ENCODE measurements at places on chromosomes 3 and 15. TPM values are rescaled to one million over a fixed set of nuclear protein-coding genes. Genes with fewer than 3 reads are reported as not detected.

DNA sequence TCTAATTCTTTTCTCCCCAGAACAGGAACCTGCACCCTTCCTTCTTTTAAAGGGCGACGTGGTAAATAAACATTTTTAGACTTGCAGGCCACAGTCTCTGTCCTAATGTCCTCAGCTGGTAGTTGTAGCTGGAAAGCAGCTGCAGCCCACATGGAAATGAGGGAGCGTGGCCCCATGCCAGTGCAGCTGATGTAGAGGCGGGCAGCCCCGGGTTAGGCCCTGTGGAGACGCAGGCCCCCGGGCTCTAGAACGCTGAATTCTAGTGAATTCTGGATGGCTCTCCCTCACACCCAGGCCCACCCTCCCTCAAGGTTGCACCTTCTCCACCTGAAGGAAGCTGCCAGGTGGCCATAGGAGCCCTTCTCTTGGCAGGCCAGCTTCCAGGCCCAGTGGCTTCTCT lies 52.3 kb downstream of the PGPEP1L start:
- H3K4me1 ChIP-seq: peaks cover 20% of the 10 kb centered on the region
- no peak overlapping the region for H3K4me3 ChIP-seq
- no peaks in the 10 kb centered on the region for H3K27me3 ChIP-seq
- H3K36me3 ChIP-seq: peaks cover 15% of the 10 kb centered on the region
- no peak for DNase-seq

GRCh38 chr3:27380433-27381357 lies 11.5 kb upstream of the NEK10 start:
- no peak overlapping the region for H3K4me3 ChIP-seq
- DNase-seq: no peak
- H3K27ac ChIP-seq: no peak overlapping the region
- no peaks in the 10 kb centered on the region for H3K4me1 ChIP-seq
- H3K36me3 ChIP-seq: peaks cover 17% of the 10 kb centered on the region

DNA sequence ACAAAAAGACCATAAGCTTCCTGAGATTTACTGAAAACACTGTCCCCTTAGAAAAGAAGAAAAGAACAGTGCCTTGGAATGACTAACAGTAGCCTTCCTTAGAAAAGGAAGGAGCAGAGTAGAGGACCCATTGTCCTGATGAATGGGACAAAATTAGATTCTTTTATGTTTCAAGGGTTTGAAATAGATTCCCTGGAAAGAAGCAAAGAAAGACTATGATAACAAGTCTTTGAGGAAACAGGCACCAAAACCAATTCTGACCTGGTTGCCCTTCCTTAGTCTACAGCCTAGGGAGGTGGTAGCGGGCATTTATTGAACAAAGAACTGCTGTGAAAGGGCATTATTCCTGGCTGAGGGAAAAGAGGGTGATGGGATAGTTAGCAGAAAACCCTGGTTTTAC lies 1024.8 kb downstream of the TBL1XR1 start:
- H3K27me3 ChIP-seq: no peaks in the 10 kb centered on the region
- H3K4me1 ChIP-seq: no peaks in the 10 kb centered on the region
- H3K4me3 ChIP-seq: no peak overlapping the region
- no peak overlapping the region for H3K27ac ChIP-seq
- no peak for DNase-seq
- no peaks in the 10 kb centered on the region for H3K36me3 ChIP-seq

- peaks cover 24% of the 10 kb centered on the region for H3K27me3 ChIP-seq
- H3K4me1 ChIP-seq: no peaks in the 10 kb centered on the region
- DNase-seq: no peak
- no peaks in the 10 kb centered on the region for H3K36me3 ChIP-seq
Observed at GRCh38 chr3:57464801-57465200, 79.3 kb downstream of the DNAH12 start.

DNA sequence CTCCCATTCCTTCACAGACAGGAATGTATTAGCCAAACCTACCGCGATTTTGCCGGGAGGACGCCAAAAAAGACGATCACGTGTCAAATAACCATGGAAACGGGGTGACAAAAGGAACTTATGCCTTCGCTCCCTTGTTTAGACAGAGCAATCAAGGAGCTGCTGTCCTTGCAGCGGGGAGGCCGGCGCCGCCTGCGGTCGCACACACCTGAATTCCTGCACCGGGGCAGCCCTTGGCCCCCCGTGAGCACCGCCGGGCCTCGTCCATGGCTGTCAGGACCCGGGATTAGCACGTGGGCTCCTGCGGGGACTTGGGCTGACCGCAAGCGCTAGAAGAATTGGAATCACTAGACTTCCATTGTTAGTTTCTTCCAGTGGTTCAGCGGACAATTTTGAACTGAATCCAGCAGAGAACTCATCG lies 193.1 kb downstream of the SHQ1 start:
- H3K27me3 ChIP-seq: peaks cover 4% of the 10 kb centered on the region
- DNase-seq: no peak
- H3K27ac ChIP-seq: no peak overlapping the region
- peaks cover 13% of the 10 kb centered on the region for H3K4me1 ChIP-seq

GRCh38 chr15:88257311-88258092 lies 963 bp upstream of the NTRK3 start:
- DNase-seq: no peak
- H3K36me3 ChIP-seq: no peaks in the 10 kb centered on the region
- H3K27ac ChIP-seq: peak overlapping the region; percentile 27
- H3K27me3 ChIP-seq: peaks cover 60% of the 10 kb centered on the region

Gene GOLIM4
- 8.4 TPM for total RNA-seq

Gene CCR8
- 8.9 TPM for total RNA-seq

Gene FBXO40
- not detected for total RNA-seq
